ENCODE measurements at places on chromosomes 1 and 21.

DNA sequence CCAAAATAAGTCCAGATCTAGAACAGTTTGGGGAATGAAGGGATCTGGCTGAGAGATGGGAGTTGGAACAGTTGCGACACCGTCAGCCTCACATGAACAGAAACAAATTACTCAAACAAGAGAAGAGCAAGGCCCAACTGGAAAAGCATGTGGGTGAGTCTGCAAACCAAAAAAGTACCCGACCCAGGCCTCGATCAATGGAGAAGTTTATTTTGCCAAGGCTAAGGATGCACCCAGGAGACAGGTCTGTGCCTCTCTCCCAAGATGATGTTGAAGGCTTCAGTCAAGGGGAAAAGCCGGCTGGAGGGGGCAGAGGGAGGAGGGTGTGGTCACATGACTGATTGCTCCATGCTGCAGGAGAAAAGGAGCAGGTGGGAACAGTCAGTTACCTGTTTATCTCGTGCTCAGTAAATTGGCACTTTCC lies 42.3 kb downstream of the KRTAP10-1 start:
- no peak for DNase-seq

- no peak for DNase-seq
Observed at GRCh38 chr1:211596418-211597181, 17.6 kb upstream of the SLC30A1 start.

DNA sequence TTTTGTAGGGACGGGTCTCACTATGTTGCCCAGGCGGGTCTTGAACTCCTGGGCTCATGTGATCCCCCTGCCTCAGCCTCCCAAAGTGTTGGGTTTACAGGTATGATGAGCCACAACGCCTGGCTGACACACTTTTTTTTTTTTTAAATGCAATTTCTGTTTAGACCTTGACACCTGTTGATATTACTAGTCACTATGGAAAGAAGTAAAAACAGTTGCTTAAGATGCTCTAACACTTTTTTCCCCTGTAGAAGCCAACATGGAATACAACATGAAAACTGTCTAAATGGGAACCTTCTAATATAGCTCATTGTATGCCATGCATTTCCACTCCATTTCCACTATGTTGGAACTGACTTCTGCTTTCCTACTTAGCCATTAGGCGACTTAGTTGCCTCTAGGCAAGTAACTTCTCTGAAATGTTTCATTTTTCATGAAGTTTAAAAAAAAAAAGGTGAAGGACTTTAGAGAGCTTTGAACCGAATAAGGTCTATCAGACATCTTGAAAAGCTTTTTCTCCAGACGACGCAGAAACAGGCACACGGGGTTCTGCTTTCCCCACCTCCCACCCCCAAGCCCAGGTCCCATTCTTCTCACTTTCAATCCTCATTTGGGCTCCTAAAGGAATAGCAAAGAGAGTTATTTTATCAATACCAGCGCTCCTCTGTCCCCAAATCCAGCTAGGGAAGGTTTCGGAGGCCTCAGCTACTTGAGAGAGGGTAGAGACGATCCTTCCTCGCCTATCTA lies 648 bp upstream of the DR1 start:
- DNase-seq: no peak

DNA sequence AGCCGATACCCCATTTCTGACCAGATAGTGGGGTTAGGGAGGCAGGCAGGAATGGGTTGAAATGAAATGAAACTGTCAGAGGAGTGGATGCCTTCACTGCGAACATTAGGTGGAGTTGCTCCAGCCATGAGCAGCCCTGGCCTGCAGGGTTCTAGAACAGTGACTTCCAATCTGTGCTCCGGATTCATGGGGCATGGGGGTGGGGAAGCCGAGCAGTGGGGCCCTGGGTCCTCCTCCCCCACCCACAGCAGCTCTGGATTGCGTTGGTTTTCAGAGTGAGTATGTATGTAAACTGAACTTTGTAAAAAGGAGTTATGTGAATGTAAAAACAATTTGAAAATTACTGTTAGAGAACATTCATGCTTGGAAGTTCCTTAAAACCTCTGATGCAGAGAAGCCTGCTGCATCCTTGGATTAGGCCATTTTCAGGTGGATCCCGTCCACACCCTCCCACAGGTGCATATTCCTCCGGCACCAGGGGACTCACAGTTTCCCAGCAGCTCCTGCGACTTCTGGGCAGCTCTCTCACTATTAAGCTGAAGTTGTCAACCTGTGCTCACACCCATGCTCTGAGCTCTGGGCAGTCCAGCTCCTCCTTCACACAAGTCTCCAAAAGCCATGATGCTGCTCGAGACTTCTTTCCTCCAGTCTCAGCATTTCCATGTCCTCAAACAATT lies 54.4 kb upstream of the EDN2 start:
- DNase-seq: no peak

DNA sequence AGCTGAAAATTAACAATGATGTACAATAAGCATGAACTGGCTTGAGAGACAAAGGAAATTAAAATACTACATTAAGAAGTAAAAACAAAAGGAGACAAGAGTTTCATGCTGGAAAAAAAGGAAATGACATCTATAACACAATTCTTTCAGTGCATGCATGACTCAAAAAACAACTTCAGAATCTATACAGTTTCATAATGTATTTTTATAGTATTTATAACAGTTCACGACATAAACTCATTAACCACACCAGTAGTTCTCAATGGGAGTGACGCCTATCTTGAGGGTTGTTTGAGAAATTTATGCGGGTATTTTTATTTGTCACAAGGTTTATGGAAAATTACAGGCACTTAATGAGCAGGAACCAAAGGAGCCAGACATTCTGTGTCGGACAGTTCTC lies 168.5 kb downstream of the SMYD3 start:
- DNase-seq: no peak

DNA sequence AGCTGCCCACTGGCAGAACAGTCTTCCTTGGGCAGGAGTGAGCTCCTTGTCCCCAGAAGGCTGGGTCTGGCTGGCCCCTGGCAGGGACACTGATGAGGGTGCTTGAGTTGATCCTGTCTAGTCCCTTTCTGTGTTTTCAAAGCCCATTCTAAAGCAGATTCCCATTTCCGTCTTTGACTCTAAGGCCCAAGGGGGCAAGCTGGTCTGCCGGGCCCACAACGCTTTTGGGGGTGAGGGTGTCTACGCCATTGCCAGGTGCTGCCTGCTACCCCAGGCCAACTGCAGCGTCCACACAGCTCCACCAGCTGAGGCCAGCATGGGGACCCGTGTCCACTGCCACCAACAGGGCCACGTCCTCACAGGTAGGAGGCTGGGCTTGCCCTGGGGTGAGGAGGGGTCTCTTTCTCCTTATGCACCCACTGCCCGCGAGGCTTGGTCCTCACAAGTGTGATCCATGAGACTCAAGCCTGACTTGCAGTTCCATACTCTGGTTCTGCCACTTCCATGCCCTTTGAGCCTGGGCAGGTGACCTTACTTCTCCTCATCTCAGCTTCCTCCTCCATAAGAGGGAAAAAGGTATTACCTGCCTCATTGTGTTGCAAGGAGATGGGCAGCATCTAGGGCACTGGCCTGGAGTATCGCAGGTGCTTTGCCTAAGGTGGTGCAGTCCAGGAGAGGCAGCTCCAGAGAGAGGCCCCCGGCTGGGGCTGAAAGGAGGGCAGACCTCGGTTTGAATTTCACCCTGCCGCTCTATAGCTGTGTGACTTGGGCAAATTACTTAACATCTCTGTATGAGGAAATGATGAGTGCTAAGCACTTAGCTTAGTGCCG lies 20.2 kb downstream of the PCSK9 start:
- no peak for DNase-seq

GRCh38 chr1:208885060-208885459 lies 640.9 kb upstream of the PLXNA2 start:
- no peak for DNase-seq

DNA sequence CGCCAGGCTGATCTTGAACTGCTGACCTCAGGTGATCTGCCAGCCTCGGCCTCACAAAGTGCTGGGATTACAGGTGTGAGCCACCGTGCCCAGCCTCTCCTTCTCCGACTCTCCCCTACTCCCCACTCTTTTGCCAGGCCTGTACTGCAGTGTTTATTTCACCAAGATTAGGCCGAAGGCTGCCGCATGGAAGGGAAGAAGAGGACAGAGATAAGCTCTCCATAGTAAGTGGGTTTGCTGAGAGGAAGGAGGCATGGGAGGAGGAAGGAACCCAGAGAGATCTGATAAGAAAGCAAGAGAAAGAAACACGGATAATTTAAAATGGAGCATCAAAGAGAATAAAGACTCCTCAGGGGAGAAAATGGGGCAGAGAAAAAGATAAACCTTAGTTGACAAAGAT lies 8.7 kb downstream of the PTCH2 start:
- DNase-seq: no peak

- no peak for DNase-seq
Observed at GRCh38 chr21:17436626-17437111, 76.2 kb upstream of the CXADR start.

GRCh38 chr21:40177979-40178378 lies 310.7 kb downstream of the PCP4 start:
- no peak for DNase-seq

- DNase-seq: peak; percentile 54
Observed at GRCh38 chr1:46749921-46750404, 31.0 kb upstream of the EFCAB14 start.

GRCh38 chr1:14787604-14788003 lies 189.1 kb downstream of the KAZN start:
- DNase-seq: peak; percentile 52

GRCh38 chr1:201223852-201224665 lies 33.4 kb downstream of the IGFN1 start:
- no peak for DNase-seq

- no peak for DNase-seq
Observed at GRCh38 chr1:8458607-8459006, 140.7 kb downstream of the SLC45A1 start.

- no peak for DNase-seq
Observed at GRCh38 chr21:41016472-41016871, 151.5 kb upstream of the BACE2 start.

DNA sequence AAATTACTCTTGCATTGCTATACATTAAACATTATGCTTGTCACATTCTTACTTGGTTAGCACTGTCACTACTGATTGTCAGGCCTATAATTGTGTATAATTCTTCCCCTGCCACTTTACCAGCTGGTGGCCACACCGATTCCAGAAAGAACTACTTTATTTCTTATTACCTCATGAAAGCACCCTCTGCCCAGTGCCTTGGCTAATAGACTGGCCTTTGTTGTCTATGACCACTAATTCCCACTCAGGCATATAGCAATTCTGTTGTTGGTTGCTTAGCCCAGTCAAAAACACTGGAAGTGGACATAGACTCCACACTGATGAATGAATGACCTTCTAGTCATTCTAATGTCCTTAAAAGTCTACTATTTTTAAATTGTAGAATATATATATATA lies 35.6 kb downstream of the MRPL39 start:
- no peak for DNase-seq

DNA sequence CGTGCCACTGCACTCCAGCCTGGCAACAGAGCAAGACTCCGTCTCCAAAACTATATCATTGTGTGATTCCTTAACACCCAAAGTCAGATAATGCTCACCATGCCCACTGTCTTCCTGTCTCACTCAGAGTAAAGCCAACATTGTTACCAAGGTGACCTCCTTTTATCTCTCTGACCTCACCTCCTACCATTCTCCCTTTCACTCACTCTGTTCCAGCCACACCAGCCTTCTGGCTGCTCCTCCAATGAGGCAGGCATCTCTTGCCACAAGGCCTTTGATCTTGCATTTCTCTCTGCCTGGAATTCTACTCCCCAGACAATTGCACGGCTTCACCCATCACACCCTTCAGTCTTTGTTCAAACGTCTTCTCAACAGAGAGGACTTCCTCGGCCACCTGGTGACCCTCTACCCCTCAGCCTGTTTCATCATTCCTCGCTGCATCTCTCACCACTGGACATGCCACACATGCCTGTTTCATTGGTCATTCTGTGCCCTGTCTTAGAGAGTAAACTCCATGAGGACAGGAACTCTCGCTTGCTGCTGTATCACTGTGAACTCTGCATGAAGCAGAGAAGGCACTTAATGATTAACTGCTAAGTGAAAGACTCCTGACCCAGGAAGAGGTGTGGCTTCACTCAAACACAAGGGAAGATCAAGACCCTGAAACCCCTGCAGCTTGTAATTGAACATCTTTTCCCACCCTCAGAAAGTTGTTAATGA lies 67.1 kb upstream of the CAPZB start:
- DNase-seq: no peak

DNA sequence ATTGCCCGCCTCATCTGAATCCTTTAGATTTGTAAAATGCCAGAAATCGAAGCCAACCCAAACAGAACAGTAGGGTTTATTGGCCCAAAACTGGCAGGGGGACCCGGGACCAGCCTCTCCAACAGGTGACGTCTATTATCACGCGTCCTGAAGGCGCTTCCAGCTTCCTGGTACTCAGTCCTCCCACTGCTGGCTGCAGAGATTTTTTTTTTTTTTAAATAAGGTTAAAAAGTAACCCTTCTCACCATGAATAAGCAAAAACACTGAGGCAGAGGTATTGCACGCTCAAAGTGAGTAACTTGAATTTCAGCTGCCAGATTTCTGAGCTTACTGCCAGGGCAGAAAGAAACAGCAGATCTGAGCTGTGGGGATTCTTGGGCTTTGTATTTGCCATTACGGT lies 54.4 kb upstream of the GCLM start:
- no peak for DNase-seq

DNA sequence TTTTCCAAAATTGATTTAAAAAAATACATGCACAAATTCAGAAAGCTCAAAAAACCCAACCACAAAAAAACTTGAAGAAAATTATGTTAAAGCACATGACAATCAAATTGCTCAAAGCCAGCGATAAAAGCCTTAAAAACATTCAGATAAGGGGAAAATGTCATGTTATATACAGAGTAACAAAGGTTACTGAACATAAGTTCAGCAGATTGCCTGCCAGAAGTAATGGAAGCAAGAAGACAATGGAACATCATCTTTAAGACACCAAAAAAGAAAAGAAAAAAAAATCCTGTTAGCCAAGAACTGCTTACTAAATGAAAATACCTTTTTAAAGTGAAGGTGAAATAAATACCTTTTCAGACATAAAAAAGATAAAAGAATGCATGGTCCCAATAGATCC lies 147.2 kb upstream of the SGIP1 start:
- no peak for DNase-seq

DNA sequence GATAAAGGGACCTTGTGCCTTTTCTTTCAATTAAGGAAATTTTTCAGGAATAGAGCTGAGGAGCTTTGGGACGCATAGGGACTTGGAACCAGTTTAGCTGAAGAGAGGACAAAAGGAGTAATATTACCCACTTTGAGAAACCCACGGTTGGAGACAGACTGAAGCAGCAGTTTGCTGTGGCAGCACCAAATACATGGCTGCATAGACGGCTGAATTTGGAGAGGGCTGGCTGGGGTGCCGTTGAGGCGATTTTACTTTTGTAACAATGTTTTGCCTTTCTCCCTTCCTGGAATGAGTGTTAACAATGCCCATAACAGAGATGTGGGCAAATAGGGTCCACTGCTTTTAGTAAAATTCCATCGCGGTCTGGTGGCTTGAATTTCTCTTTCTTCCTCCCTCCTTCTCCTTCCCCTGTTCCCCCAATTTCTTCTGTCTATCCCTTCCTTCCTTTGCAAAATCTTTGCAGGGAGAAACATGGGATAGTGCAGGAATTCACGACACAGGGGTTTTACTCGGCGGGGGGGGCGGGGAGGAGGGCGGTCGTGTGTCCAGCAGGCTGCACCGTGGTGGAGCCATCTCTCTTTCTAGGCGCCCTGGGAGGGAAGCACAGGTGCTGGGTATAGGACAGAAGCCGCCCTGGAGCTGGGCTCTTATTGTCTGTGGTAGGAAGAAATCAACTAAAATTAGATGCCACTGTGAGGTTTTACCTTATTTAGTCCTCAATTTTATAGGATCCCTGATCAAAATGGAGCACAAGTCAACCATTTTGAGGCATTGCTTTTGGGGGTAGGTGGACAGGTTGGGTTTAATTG lies 6.8 kb downstream of the LHX4 start:
- no peak for DNase-seq

- DNase-seq: no peak
Observed at GRCh38 chr1:160672789-160673695, 26.2 kb upstream of the SLAMF1 start.
